Stimulated activated CD4-positive, alpha-beta T cell treated with anti-CD3 and anti-CD28 coated beads, Interleukin-12 subunit alpha, Interleukin-12 subunit beta, amount 100 ng/mL, for 24 hours (primary cell): ENCODE measurements at places on chromosomes 7 and 10.

DNA sequence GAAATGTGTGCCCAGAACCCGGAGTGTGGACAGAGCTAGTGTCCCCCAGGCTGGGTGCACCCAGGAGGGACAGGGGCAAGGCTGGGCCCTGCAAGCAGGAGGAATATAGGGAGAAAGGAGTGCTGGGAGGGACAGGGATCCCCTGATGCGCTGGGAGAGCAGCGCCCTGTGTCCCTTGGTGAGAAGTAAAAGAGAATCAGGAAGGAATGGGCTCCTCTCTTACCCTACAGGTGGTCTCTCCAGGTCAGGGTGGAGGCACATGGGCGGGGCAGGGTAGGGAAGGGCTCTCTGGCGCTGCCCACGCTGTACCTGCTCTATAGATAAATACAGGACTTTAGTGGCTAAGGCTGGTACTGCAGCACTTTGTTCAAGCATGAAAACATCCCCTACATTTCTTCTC lies 753.8 kb downstream of the GRID1 start:
- DNase-seq, result no peak

- no peak for DNase-seq
Observed at GRCh38 chr10:128336401-128336800, 210.2 kb upstream of the MKI67 start.

GRCh38 chr7:23373151-23374004 lies 74.2 kb downstream of the MALSU1 start:
- DNase-seq, result peak; percentile 52

GRCh38 chr7:10300577-10300976 lies 673.1 kb upstream of the PHF14 start:
- no peak for DNase-seq

DNA sequence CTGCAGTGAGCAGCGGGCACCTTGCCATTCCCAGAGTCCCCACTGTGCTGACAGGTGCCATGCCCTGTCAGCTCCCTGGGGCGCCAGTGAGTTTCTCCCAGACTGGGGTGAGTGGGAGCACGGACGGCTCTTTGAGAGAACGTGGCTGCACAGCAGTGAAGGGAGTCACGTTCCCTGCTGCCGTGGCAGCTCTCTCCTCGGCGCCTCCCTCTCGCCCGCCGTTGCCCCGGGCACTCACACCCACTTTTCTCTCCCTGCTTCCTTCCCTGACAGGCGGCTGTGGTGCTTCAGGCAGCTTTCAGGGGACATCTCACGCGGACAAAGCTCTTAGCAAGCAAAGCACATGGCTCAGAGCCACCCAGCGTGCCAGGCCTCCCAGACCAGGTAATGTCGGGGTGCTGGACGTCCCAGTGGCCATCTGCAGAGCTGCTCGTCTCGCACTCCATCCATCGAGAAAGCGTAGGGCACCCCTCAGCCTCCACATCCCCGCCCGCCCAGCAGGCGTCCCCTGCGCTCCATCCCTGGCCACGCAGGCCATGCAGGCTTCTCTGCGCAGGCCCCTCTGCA lies 27.1 kb upstream of the TTYH3 start:
- no peak for DNase-seq

GRCh38 chr7:664402-664775 lies 62.1 kb upstream of the DNAAF5 start:
- DNase-seq, result no peak

DNA sequence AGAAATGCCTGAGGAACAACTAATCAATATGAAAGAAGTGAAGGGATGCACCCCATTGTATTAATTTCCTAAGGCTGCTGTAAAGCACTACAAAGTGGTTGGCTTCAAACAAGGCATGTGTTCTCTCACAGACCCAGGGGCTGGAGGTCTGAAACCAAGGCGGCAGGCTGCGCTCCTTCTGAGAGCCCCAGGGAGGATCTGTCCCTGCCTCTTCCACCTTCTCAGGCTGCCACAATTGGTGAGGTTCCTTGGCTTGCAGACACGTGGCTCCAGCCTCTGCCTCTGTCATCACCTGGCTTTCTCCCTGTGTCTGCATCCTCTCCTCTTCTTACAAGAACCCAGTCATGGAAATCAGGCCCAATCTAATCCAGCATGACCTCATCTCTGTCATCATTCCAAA lies 110.1 kb downstream of the TNS3 start:
- no peak for DNase-seq

DNA sequence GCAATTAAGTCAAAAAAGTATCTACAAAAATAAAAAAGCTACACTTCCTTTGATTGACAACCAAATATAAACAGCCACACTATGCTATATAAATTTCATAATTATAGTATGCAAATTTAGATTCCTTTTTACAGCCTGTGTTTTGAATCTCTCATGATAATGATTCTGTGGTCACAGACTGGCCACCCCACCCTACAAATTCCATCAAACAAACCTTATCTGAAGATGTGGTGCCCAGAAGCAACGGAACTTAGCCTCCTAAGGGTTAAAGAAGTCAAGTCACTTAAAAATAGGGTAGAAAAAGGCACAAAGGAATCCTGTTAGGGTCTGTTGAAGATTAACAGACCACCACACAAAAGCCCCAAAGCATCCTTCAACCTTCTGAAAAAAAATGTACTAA lies 351.8 kb downstream of the INHBA start:
- no peak for DNase-seq

DNA sequence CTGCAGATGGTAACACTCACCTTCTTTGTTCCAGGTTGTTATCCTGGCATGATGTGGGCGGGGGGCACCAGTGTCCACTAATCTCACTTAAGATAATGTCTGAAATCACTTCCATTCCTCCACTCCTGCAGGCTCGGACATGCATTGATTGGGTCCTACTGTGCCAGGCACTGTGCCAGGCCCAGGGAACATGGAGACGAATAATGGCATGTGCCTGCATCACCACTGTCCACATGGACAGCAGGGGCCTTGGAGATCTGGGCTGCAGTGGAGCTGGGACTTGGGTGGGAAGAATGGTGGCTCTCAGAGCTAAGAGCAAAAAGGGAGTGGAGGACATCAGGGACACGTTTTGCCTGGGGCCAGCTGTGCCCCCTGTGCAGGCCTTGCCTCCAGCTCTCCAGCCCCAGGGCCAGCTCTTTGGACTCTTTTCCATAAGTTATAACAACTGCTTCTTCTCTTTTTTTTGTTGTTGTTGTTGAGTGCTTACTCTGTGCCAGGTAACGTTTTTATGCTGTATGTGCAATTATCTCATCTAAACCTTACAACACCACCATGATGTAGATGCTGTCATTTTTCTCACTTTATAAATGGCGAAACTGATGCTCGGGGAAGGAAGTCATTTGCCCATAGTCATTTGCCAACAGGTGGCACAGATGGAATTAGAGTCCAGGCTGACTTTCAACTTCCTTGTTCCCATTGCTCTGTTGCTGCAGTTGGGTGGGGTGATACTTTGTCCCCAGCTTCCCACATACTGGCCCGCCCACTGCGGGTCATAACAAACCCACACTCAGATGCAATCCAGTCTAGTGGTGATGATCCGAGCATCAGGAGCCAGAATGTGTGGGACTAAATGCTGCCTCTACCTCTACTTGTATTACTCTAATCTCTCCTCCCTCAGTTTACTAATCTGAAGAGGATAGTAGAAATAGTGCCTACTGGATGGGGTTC lies 19.1 kb downstream of the PLPP4 start:
- no peak for DNase-seq

DNA sequence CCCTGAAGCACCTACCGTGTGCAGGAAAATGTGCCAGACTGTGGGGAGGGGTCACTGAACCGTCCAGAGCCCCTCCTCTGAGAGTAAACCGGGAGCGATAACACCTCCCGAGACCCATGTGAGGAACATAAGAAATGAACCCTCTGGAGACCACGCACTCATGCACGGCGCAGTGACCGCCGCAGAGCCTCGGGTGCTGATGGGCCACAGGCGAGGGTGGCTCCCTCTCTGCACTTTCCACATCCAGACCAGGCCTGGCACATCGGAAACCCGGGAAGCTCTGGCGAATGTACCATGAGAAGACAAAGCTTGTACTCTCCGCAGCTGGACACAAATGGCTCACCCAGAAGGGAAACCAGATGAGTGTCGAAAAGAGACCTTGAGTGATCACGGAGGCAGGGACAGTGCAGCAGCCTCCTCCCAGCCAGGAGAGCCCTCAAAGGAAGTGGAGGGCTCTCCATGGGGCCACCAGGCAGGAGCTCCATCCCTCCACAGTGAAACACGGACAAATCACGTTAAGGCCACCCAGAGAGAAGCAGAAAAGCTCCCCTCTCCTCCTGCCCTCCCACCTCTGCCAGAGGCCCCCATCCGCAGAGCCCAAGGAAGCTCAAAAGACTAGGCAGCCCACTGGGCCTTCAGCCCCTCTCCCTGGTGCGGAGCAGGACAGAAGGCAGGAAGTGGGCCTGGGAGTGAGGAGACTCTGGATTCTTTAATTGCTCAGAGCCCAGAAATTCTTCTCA lies 178.1 kb upstream of the PPP2R2D start:
- no peak for DNase-seq

DNA sequence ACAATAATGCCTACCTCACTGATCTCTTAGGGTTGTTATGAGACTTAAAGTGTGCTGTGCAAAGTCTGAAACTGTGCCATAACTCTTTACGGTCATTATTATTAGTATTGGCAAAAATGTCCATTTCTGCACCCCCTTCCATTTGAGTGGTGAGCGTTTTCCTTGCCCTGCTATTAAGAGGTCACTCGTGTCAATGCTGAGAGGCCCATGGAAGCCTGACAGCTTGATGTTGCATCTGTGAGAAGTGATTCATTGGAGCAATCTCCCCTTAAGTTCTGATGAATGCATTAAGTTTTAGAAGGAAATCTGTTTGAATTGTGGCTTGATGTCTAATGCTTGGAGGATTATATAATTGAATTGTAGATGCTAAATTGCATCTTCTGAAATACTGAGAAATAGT lies 253.3 kb downstream of the FRMD4A start:
- no peak for DNase-seq

DNA sequence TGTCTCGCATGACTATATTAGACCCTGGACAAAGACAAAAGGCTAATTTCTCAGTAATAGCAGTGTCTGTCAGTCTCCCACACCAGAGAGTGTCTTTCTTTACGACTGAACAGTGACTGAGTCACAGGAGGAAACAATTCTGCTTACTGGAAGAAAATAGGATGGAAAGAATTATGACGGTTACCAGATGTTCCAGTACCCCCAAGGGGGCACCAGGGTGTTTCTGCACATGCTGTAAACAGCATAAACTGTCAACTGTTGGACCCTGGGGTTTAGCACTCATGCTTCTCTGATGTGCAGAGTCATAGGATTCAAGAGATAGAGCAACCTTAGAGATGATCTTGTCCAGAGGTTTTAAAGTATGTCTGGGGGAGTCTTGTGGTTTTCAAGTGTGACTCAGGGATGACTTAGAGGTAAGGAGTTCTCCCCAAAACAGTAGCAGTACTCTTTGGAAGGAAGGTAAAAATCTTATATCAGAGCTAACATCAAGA lies 291.7 kb downstream of the THSD7A start:
- no peak for DNase-seq

DNA sequence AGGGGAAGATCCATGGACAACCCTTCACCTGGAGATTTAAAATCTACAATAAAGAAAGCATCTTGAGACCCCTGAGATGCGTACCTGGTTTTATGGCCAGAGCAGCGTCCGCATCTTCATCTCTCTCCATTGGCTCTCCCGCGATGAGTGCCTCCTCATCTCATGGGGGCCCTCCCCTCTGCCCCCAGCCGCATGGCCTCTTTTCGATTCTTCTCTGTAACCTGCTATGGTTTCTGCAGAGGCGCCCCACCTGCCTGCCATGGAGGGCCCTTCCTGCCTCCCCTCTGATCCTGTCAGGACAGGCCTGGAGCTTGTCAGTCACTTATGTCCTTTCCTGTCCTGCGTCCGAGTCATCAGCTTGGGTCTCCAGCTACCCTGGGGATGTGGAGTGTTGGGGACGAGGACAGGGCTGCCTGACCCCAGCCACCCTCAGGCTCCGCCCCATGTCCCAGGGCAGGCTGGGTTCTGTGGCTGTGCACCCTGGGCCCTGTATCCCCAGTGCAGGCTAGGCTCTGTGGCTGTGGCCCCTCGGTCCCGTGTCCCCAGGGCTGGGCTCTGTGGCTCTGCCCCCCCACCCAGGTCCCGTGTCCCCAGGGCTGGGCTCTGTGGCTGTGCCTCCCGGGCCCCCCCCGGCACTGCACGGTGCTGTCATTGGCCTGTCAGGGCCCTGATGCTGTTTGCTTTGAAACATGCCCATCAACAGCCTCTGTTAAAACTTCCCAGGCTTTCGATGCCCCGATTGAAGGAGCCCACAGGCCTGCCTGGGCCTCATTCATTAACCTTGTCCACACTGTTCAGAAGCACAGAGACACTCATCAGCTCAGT lies 99.8 kb downstream of the WDR37 start:
- no peak for DNase-seq

GRCh38 chr7:101625031-101625791 lies 3.9 kb downstream of the MYL10 start:
- DNase-seq, result no peak

DNA sequence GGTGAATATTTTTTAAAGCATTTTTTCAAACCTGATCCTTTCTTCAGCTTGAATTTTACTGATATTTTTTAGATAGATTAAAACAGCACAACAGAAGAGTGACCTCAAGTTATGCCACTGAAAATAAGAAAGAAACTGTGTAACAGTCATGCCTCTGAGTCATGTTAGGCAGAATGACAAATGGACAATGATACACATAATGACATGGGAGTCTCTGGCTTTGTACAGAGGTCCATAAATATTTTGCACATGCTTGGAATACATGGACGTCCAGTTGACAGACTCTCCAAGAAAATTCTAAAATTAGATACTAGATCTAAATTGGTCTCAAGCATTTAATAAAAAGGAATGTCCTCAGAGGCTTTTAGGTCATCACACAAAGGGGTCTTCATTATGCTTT lies 21.9 kb upstream of the SEMA3A start:
- DNase-seq, result no peak

- no peak for DNase-seq
Observed at GRCh38 chr10:130745821-130746220, 565.7 kb downstream of the TCERG1L start.

GRCh38 chr7:400901-401485 lies 111.0 kb downstream of the FOXL3 start:
- DNase-seq, result no peak

- DNase-seq, result no peak
Observed at GRCh38 chr7:132123773-132124172, 452.5 kb downstream of the PLXNA4 start.

DNA sequence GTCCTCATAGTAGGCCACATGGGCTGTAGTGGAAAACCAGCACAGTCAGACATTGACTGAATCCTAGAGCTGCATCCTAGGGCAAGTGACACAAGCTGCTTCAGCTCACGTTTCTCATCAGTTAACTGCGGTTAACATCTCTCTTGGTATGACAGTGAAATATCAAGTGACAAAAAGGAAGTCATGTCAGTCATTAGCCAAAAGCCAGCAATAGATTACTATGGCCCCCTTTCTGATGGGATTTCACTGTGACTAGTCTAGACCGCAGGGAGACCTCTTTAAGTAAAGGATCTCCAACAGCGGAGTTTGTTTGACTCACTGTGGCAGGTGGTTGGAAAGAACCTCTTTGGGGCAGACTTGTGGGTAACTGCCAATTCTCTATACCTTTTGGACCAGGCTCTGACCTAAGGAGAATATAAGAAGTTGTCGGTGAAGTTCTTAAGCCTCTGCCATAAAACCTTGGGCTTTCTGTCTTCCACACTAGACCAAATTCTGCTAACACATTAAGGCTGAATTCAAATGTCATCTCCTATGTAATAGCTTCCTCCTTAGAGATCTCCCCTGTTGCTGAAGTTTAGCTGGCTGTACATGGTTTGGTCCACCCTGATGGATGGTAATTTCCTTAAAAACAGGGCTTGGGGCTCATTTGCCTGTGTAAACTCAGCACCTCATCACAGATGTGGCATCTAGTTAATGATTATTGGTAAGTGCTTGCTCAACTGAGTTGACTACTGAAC lies 115.3 kb downstream of the SGMS1 start:
- no peak for DNase-seq

GRCh38 chr10:7288060-7288690 lies 122.7 kb downstream of the SFMBT2 start:
- DNase-seq, result no peak
